ENCODE measurements at places on chromosomes 3 and 15. TPM values are rescaled to one million over a fixed set of nuclear protein-coding genes. Genes with fewer than 3 reads are reported as not detected.

GRCh38 chr3:124576565-124577493, 153.4 kb upstream of the UMPS start:
- no peaks in the 10 kb centered on the region for H3K36me3 ChIP-seq
- no peaks in the 10 kb centered on the region for H3K4me1 ChIP-seq
- no peaks in the 10 kb centered on the region for H3K27me3 ChIP-seq
- no peak overlapping the region for H3K4me3 ChIP-seq
- no peak for DNase-seq
- H3K27ac ChIP-seq = no peak overlapping the region

GRCh38 chr3:42678447-42678846, 6.9 kb upstream of the KLHL40 start:
- no peak overlapping the region for H3K27ac ChIP-seq
- peaks cover 3% of the 10 kb centered on the region for H3K4me1 ChIP-seq
- H3K36me3 ChIP-seq = no peaks in the 10 kb centered on the region

DNA sequence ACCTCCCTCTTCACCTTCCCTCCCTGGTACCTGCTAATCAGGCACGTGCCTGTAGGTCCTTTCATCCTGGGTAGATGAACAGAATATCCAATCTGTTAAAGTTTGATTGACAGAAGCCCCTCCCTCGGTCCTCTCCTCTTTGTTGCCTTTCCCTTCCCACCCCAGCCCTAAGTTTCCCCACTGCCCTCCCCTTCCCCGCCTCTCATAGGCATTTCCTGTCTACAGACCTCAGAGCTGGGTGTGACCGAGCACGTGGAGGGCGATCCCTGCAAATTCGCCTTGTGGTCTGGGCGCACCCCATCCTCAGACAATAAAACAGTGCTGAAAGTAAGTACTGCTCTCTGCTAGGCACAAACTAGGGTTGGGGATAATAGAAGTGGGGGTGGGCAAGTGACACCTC, 239.2 kb upstream of the UMPS start:
- DNase-seq = no peak
- H3K27ac ChIP-seq = no peak overlapping the region
- H3K4me1 ChIP-seq = peaks cover 6% of the 10 kb centered on the region

- H3K4me1 ChIP-seq = 0 out of 2 replicates have a peak, but pooled peaks cover 2% of the 10 kb centered on the region
- H3K36me3 ChIP-seq = no peaks in the 10 kb centered on the region
- no peak overlapping the region for H3K4me3 ChIP-seq
Measured at GRCh38 chr3:27726240-27726639, 4.1 kb upstream of the EOMES start.

DNA sequence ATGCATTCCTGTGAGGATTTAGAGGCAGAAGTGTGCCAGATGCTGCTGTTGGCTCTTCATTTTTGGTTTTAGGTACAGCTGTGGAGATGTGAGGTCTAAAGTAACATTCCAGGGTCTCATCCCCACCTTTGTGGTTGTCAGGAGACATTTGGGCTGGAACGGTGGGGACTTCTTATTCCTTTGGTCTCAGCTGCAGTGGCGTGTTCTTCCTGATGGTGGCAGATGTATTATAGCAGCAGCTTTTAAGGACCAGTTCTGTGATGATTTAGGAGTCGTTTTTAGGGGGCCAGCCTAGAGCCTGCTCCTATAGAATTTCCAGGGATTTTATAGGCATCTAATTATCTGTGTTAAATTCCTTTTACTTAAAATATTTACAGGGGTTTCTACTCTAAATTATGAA, 221.0 kb upstream of the EOMES start:
- no peaks in the 10 kb centered on the region for H3K4me1 ChIP-seq
- no peaks in the 10 kb centered on the region for H3K36me3 ChIP-seq
- no peak overlapping the region for H3K4me3 ChIP-seq
- peak; percentile 55 for DNase-seq
- no peaks in the 10 kb centered on the region for H3K27me3 ChIP-seq

The SSUH2 gene
- total RNA-seq = not detected

The NOX5 gene
- 339 TPM for total RNA-seq
